ENCODE measurements at places on chromosomes 7 and 10.
A peak's percentile ranks its signal among the peaks of the same experiment; 100 is the strongest.

DNA sequence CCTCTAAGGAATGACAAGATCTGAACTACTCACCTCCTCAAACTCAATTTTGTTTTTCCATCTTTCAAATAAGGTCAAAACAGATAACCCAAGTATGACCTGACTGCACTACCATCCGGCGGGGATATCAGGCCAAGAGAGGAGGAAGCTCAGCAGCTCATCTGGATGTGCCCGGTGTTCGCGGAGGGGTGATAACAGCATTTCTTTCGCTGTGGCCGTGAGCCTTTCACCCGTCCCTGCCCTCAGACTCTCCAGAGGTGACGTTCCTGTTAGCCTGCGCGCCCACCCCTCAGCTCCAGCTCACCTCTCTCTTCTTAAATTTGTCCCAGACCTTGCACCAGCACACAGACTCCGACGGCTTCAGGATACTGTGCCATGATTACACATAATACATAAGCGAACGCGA lies 526 bp downstream of the ZNF248 start:
- no peak for DNase-seq

- DNase-seq = no peak
These were observed 607.6 kb downstream of the KCNMA1 start for GRCh38 chr10:77029777-77030717.

GRCh38 chr7:43164757-43165156 lies 52.3 kb downstream of the HECW1 start:
- DNase-seq = no peak

GRCh38 chr7:66279912-66280311 lies 74.8 kb downstream of the TPST1 start:
- DNase-seq = no peak

- peak; percentile 57 for DNase-seq
These were observed 51.6 kb downstream of the PRLHR start for GRCh38 chr10:118543714-118544400.

- no peak for DNase-seq
These were observed 250.9 kb downstream of the MAD1L1 start for GRCh38 chr7:1981878-1982230.

GRCh38 chr10:125521721-125522680 lies 161.0 kb downstream of the TEX36 start:
- no peak for DNase-seq

DNA sequence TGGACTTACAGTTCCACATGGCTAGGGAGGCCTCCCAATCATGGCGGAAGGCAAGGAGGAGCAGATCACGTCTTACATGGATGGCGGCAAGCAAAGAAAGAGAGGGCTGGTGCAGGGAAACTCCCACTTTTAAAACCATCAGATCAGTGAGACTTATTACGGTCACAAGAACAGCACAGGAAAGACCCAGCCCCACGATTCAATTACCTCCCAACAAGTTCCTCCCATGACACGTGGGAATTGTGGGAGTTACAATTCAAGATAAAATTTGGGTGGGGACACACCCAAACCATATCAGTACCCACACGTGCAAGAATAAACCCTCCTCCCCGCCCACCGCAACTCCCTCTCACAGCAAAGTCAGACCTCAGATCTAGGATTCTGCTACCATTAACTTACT lies 4.5 kb upstream of the AIFM2 start:
- no peak for DNase-seq

GRCh38 chr7:151696721-151697514 lies 177.2 kb upstream of the RHEB start:
- peak; percentile 21 for DNase-seq

GRCh38 chr10:83965473-83965872 lies 173.8 kb upstream of the GHITM start:
- no peak for DNase-seq

Data from progenitor cell of endocrine pancreas (in vitro differentiated cells).